ENCODE measurements at places on chromosomes 12 and 14.
A peak's percentile ranks its signal among the peaks of the same experiment; 100 is the strongest.

DNA sequence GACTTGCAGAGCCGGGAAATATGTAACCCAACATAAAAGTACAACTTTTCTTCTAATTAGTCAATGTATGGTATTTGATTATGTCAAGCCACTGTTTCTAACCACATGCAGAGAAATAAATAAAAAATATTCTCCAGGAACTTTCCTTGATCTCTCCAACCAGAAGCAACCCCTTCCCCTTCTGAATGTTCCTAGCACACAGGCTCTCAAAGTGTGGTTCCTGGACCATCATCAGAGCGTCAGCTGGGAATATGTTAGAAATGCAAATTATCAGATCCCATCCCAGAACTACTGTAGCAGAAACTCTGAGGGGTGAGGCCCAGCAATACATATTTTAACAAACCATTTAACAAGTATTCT lies 21.0 kb upstream of the ITPR2 start:
- DNase-seq = no peak

GRCh38 chr12:53048780-53049401 lies 974 bp upstream of the TNS2 start:
- DNase-seq = peak; percentile 49

- DNase-seq = no peak
These were observed 142.1 kb downstream of the ANO4 start for GRCh38 chr12:100936661-100937060.

DNA sequence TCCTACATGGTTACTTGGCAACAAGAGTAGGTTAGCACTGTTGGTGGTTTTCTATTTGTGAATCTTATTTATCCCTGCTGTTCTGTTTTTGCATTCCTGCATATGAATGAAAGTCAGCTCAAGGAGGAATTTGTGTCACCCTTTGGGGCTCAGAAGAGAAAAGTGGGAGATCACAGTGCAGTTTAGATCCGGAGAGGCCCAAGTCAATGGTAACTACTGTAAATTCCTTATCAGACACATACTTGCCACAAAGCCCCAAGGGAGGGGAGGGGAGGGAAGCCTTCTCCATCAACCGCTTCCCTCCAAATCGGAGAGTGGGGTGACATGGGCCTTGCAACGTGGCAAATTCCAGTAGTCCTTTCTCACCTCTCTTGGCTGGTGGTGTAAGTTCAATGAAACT lies 15.0 kb downstream of the GSG1 start:
- no peak for DNase-seq

DNA sequence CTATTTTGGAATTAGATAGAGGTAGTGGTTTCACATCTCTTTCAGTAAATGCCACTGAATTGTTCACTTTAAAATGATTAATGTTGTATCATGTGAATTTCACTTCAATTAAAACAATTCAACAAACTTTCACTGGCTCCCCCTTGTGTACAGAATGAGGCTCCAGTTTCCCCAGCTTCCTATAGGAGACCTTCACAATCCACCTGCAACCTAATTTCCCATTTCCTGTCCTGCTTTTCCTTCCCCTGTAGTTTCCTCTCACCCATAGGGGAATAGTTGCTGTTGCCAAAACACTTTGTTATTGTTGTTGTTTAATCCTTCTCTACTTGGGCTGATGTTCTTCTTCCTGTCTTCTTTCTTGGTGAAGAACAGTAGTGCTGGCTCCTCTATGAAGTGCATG lies 59.8 kb downstream of the NPAS3 start:
- no peak for DNase-seq

GRCh38 chr12:26455936-26456574 lies 260.7 kb downstream of the SSPN start:
- no peak for DNase-seq
